Left renal cortex interstitium (tissue), 4 donors: ENCODE measurements at places on chromosomes 2 and 18. TPM values are rescaled to one million over a fixed set of nuclear protein-coding genes. Genes with fewer than 3 reads are reported as not detected.

SGO2 gene
- polyA plus RNA-seq: 14.2 TPM

FBXO15 gene
- polyA plus RNA-seq: 3.6 TPM

RIT2 gene
- not detected for polyA plus RNA-seq

AGXT gene
- polyA plus RNA-seq: 0.08 TPM

CNGA3 gene
- 0.06 TPM for polyA plus RNA-seq
